ENCODE measurements at places on chromosomes 16 and 17.

GRCh38 chr17:55177855-55178217 lies 86.9 kb upstream of the HLF start:
- DNase-seq: no peak

- DNase-seq: no peak
These were observed 700 bp downstream of the TLCD2 start for GRCh38 chr17:1709403-1709951.

DNA sequence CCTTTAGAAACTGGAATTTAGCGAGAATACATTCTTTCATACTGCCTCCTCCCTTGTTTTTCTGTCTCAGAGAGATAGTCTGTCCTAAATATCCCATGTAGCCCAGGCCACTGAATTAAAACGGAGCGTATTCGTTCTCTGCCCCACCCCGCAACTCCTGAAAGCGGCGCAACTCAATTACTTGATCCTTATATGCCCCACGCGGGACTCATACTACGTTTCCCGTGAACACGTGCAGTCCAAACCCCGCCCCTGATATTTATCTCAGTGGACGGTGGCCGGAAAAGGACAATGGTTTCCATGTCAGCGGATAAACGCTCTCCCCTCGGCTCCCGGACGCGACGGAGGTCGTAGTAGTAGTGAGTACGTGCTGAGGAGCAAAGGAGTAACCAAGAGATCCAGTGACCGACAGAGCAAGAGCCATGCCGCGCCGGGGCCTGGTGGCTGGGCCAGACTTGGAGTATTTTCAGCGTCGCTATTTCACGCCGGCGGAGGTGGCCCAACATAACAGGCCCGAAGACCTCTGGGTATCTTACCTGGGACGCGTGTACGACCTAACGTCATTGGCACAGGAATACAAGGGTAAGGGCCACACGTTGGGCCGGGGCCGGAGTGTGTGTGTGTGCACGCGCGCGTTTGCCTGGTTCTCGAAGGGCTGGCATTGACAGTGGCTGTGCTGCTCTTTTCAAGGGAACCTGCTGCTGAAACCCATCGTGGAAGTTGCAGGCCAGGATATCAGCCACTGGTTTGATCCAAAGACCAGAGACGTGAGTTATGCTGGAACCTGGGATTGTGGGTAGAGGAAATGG lies at the start of gene CYB5D1:
TSS of gene CYB5D1 (plus strand) at position 291 of the 809 bp plus-strand sequence. CDS start at position 423, 132 bp downstream.
- DNase-seq: peak; percentile 92

GRCh38 chr16:88810912-88811768 lies 588 bp downstream of the APRT start:
- DNase-seq: peak; percentile 85

- DNase-seq: no peak
These were observed 108.3 kb downstream of the YPEL2 start for GRCh38 chr17:59439741-59440211.

DNA sequence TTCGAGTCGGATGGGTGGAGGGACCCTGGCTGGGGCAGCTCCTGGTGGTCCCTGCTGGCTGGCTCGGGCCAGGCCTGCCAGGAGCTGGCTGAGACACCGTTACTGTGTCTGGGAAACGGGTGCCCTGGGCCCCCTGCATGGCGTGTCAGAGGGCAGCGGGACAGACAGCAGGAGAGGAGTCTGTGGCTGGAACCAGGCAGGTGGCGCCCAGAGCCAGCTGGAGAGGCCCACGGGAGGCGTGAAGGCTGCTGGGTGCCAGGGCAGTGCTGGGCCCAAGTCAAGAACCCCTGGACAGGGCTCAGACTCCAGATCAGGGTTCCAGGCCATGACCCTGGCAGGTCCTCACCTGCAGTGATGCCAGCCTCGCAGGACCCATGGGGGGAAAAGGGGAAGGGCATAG lies 16.6 kb downstream of the SOX8 start:
- no peak for DNase-seq

DNA sequence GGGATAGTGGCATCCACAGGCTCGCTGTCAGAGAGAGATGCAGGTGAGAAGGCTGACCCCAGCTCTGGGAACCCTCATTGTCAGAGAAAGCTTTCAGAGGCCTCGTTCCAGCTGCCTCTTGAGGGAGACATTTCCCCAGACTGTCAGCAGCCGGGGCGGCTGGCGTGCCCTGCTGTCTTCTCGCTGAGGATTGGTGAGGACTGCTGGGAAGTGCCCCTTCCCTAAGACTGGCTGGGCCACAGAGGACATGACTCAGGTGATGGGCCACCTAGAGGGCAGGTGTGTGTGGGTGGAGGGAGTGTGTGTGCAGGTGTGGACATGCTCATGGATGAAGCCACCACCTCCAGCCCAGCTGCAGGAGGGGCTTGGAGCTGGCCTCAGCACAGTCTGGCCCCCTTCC lies 25.3 kb downstream of the SPACA3 start:
- no peak for DNase-seq

DNA sequence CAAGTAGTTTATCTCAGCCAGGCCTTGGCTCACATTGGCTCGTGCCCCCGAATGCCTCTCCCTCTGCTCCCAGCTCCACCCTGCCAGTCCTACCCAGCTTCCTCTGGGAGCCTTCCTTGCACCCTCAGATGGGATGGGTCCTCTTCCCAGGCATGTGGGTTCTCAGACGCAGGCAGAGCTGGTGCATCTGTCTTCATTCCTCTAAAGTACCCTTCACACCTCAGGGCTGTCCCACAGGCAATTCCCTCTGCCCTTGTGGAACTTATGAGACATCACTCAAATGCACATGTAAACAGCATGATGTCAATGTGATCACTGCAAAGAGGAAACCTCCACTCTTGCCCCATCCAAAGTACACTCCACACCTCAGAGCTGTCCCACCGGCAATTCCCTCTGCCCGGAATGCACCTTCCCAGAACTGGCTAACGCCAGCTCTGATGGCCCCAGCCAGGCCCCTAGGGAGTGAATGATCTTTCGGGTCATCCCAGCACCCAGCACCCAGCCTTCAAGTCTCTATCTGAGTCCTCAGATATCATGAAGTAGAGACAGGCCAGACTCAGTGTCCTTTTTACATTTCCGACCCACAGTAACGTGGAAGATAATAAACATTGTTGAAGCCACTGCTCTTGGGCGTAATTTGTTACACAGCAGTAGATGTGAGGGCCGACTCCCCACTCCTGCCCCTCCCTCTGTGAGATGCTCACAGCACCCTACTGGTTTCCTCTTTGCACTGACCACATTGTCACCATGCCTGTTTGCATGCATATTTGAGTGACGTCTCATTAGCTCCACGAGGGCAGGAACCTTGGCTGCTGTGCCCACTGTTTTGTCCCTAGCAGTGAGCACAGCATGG lies 85.4 kb downstream of the N4BP1 start:
- no peak for DNase-seq

GRCh38 chr16:11737713-11738112 lies 4.9 kb downstream of the TXNDC11 start:
- no peak for DNase-seq

DNA sequence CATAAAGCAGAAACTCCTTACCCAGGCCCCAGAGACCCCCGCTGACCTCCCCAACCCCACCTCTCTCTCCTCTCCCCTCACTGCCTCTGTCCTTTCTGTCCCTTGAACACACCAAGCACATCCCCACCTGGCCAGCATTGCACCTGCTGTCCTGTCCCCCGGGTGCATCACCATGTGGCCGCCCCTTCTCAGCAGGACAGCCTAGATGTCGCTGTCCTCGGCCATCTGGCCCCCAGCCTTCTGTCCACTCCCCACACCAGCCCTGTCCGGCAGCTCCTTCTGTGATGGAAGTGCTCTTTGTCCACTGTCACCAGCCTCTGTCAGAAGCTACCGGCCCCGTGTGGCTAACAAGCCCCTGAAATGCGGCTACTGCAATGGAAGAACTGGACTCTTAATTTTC lies 12.3 kb upstream of the MPRIP start:
- no peak for DNase-seq

DNA sequence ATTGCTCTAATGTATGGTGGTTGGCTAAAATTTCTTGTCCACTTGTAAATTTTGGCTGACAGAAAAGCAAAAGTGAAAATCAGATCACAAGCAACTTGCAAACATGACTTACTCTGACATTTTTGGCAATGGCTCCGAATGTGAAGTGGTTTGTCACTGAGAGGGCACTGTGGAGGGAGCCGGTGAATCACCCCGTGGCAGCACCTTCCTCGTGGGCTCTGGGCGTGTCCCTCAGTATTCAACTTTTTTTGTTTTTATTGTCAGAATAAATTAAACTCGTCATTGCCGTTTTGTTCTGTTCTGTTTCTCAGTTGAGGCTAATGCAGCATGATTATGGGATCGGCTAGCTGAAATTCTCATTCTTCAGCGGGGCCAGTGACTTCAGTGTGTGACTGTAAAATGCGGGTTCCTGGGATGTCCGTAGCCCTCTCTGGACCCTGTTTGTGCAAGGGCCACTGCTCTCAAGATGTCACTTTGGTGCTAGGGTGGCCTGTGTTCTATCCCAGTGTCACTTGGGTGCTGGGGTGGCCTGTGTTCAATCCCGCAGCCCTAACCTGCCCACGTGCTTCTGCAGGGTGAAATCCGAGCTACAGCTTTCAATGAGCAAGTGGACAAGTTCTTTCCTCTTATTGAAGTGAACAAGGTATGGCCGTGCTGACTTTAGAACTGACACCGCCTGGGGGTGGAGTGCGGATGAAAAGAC lies 48.8 kb downstream of the RPA1 start:
- DNase-seq: no peak

GRCh38 chr17:8117980-8118768 lies at the start of gene ALOXE3:
ALOXE3 (minus strand) TSS chr17:8118514; CDS start chr17:8117990, 524 bp downstream.
- DNase-seq: no peak

GRCh38 chr17:70370816-70371215 lies 201.5 kb downstream of the KCNJ2 start:
- no peak for DNase-seq

- DNase-seq: no peak
These were observed 151.3 kb downstream of the C16orf95 start for GRCh38 chr16:87165885-87166284.

GRCh38 chr17:53894591-53894990 lies 71.9 kb downstream of the KIF2B start:
- DNase-seq: no peak

GRCh38 chr17:77617516-77617915 lies 341.0 kb upstream of the TNRC6C start:
- DNase-seq: no peak

GRCh38 chr17:28875848-28876550 lies 21.2 kb downstream of the ERAL1 start:
- DNase-seq: no peak

GRCh38 chr16:27129401-27129800 lies 62.7 kb downstream of the C16orf82 start:
- DNase-seq: no peak

Measured in NCI-H1436 (cell line).